ENCODE measurements at places on chromosomes 6 and 20.

- no peak for DNase-seq
These were observed 431.8 kb downstream of the PREX1 start for GRCh38 chr20:48395816-48396546.

DNA sequence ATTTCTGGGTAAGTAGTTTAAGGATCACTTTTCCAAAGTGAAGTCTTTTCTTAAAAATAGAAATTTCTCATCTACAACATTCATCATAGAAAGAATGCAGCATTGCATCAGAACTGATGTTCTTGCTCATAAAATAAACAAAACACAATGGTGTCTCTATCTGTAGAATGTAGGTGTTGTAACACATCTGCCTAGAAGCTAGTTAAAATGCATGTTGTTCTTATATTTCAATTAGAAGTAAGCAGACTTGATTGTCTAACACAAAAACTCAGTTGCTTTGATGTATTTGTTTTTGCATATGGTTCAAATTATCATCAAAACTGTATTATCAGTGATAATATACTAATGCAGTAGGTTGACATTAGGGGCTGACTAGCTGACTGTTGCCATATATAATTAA is 654.7 kb upstream of the FLRT3 start:
- DNase-seq, result no peak

GRCh38 chr6:166004876-166005275 is 162.8 kb downstream of the TBXT start:
- no peak for DNase-seq

GRCh38 chr6:54801669-54802068 is 44.9 kb upstream of the FAM83B start:
- no peak for DNase-seq

DNA sequence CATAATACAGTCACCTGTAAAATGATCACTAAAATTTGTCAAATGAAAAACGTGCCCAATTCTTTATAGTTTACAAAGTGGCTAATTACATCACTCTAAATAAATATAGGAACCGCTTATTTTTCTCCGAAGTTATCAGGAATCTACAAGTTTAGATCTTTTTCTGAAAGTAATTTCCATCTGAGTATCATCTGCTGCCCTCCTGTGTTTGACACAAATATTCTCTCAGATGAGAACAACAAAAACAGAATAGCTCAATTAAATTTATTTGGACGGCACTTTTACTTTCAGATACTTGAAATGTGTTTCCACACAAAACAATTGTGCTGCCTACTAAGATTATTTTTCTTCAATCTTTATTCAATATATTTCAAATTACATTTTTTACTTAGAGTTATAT is 5.0 kb downstream of the SF3B5 start:
- DNase-seq, result no peak

All from left renal pelvis (tissue), 4 donors.